ENCODE measurements at places on chromosomes 5 and 9.
A peak's percentile ranks its signal among the peaks of the same experiment; 100 is the strongest.

DNA sequence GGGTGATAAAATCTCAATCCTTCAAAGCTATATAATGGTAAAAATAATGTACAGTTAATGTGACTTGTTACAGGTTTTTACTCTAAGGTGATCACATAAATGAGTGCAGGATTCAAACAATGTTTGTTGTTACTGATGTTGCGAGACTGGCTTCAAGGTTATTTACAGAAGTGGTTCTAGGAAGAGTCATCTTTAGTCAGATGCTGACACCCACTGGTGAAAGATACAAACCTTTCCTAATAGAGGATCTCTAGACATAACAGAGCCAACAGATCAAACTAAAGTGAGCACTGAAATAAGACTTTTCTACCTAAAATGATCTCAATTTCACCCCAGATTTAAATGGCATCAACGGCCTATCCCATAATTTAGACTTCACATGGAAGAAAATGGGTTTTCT, 20.2 kb downstream of the ARSB start:
- DNase-seq: no peak

GRCh38 chr5:14849516-14850294, 21.9 kb downstream of the ANKH start:
- DNase-seq: no peak

DNA sequence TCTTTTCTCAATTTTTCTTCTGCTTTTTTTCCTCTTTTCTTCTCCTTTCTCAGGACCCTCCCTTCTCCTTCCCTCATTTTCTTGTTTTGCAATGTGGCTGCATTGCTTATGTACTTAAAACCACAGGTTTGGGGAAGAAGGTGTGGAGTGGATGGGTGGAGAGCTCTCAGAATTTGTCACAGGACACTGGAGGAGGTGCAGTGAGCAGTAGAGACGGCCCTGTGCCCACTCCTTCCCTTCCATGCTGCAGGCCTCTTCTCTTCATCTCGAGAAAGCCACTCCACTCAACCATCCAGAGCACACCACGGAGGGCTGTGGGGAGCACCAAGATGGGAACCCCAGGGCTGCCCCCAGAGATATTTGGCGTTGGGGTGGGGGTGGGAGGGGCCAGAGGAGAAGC, 92.3 kb downstream of the FSTL4 start:
- no peak for DNase-seq

DNA sequence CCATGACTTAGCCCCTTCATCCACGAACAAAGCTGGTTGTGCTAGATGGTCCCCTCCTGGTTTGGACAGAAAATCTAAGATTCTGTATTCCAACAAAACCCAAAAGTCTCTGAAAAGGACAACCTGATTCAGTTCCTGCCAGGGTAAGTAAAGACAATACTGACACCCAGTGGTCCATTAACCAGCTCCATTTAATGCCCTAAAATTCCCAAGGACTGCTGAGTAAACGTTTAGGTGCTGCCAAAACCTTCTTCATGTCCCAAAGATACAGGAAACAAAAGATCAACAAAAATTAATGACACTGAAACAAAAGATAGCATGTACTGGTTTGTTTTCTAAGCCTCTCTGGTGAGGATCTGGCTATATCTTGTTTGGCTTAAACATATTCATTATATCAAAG, 25.3 kb upstream of the PPP1R2B start:
- DNase-seq: no peak

GRCh38 chr9:761176-761792, 80.2 kb upstream of the DMRT1 start:
- DNase-seq: no peak

DNA sequence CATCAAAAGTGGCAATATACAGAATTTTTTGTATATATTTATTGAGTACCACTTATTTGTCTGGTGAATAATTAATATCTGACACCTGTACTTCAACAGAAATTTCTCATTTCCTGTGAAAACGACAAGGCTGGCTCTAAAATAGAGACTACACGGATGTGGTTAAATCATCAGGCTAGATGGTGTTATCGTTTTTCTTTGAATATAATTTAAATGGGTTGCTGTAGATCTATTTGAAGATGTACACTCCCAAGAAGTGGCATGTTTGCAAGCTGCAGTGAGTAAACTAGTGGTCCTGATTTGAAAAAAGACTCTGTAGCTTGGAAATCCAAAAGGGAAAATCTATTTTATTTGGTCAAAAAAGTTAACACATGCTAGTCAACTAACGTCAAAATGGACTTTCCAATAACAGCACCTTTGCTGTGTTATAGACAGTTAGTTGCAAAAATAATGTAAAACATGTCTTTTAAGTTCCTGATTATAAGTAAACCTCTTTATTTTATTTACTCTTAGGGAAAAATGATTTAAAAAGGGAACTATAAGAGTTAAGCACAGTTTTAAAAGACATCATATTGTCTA, 13.8 kb downstream of the ST8SIA4 start:
- DNase-seq: no peak

DNA sequence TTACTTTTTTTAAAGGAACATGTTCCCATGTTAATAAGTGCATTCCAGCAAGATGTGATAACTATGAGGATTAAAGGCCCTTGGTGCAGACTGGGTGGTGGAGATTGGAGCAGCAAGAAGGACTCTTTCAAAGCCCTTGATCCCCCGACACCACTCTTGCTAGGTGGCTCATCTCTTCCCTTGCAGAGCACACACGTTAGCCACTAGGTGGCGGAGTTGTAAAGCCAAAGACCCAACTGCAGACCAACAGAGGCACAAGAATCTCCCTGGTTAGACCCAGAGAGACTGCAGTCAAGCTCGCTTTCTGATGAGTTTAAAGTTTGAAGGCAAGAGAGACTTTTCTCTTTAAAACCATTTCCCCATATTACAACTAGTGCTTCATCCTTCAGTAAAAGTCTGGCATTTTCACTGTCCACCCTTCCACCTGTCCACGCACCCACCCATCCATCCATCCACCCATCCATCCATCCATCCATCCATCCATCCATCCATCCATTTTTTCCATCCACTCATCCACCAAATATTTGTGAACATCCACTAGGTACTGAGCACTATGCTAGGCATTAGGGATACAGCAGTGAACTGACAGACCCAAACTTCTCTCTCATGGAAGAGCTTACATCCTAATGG, 226.9 kb downstream of the MSX2 start:
- DNase-seq: peak; percentile 18
